ENCODE measurements at places on chromosomes 3 and 15. TPM values are rescaled to one million over a fixed set of nuclear protein-coding genes. Genes with fewer than 3 reads are reported as not detected.

DNA sequence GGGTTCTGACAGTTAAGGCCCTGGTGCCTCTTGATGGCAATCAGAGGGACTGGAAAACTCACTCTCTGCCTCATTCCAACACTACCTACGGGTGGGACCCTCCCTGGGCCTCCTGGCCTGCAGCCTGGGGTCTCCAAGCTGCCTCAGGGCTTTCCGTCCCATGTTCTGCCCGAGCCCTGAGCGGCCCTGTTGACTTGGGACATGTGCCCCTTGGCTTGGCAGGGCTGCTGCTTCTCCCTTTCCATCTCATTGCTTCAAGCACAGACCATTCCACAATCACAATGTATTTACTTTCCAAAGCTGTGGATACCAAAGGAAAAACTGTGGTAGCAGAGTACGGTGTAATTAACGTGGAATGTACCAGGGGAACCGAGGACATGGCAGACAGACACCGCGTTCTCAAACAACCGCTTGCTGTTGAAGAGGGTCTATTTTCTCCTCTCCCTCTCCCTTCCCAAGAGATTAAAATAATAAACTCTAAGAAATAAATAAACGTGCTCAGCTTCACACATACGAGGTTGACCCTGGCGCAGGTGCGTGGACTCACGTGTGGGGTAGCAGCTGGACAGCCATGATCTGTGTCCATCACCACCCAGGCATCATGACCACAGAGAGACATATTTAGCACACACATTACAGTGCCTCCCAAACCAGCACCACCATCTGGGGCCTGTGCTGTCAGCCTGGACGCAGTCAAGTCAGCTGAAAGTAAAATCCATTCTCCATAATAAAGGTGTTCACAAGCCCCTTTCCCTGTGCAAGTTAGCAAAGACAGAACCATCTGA is 172.0 kb downstream of the XXYLT1 start:
- H3K36me3 ChIP-seq: no peaks in the 10 kb centered on the region
- no peak for DNase-seq
- H3K27me3 ChIP-seq: no peaks in the 10 kb centered on the region
- H3K27ac ChIP-seq: no peak overlapping the region

DNA sequence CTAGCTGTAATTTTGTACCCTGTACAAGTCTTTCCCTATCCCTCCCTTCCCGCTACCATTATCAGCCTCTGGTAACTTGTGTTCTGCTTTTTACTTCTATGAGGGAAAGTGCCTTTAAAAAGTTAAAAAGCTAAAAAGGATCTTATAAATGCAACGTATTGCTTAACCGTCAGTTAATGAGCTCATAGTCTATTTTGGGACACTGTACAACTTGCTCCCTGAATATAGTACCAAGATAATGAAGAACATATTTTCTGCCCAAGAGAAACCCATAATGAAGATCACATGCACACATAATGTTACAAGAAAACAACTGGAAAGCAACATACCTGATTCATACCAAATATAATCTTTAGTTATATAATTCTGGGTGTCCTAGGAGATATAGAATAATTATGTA is 22.6 kb downstream of the ZIC1 start:
- no peaks in the 10 kb centered on the region for H3K4me1 ChIP-seq
- no peak overlapping the region for H3K4me3 ChIP-seq
- DNase-seq: no peak
- no peak overlapping the region for H3K27ac ChIP-seq
- H3K36me3 ChIP-seq: no peaks in the 10 kb centered on the region

GRCh38 chr3:16897254-16897926 is 12.6 kb downstream of the PLCL2 start:
- no peaks in the 10 kb centered on the region for H3K36me3 ChIP-seq
- H3K27me3 ChIP-seq: no peaks in the 10 kb centered on the region
- H3K4me1 ChIP-seq: peaks cover 24% of the 10 kb centered on the region
- no peak for DNase-seq
- peak overlapping the region; percentile 38 for H3K4me3 ChIP-seq
- no peak overlapping the region for H3K27ac ChIP-seq

Gene VGLL3
- total RNA-seq: 40.0 TPM

Gene EAF2
- total RNA-seq: 4.9 TPM

Measured in Calu3 (cell line).